Daoy (cell line): ENCODE measurements at places on chromosomes 1 and 21.

GRCh38 chr1:119870917-119871596 lies 25.3 kb downstream of the ADAM30 start:
- peak; percentile 87 for DNase-seq

GRCh38 chr1:189693140-189693539 lies 784.5 kb downstream of the BRINP3 start:
- no peak for DNase-seq

DNA sequence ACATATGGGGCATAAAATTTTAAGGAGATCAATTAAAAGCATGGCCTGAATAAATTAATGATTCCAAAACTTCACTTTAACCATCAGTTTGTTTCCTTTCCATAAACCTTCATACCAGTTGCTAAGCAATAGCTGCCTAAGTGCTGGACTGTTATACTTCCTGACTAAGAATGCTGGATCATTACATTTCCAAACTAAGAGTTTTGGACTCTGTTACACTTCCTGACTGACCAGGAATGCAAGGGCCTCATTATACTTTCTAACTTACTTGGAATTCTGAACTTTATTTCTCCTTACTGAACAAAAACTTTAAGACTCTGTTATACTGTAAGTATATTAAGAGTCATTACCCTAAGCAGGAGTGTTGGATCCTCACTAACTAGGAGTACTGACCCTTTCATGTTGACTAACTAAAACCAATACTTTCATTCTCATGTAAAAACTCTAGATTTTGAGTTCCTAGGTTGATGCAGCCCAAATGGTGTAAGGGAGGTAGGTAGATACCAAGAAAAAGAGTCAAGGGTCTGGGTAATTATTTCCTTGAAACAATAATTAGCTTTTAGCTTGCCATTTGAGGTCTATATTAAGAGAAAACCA lies 118.2 kb downstream of the FAF1 start:
- no peak for DNase-seq

DNA sequence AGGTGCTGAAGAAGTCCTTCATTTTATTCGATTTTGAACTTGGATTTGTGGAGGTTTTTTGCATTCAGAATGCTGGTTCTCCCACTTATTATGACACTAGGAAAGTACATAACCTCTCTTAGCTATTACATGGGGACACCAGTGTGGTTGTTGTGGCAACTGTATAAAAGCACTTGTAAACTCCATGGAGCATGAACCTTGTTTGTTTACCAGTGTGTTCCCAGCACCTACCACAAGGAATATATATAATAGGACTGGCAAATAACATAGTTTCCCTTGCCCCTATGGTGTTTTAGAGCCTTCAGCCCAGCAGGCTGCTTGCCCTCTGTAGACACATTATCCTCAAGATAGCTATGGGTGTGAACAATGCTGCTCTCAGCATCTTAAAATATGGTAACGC lies 43.1 kb downstream of the RASSF5 start:
- no peak for DNase-seq

DNA sequence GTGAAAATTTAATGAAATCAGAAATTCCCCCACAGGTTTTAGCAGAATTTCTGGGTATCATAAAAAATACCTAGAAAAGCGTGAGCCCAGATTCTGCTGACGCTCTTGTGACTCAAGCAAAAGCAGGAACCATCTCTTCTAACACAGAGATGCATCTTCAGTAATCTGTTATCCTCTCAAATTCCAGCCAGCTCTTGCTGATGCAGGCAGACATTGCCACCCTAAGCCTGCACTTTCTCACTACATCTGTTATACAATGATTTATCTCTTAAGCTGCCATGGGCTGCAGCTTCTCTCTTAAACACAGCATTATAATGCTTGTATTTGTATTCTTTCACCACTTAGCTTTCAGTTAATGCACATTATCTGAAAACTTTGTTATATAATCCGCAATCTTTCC lies 113.0 kb upstream of the RGS1 start:
- DNase-seq, result no peak

- DNase-seq, result no peak
Measured at GRCh38 chr21:45508607-45509565, 33.4 kb downstream of the SLC19A1 start.

GRCh38 chr1:230797942-230798365 lies 50.8 kb downstream of the CAPN9 start:
- peak; percentile 49 for DNase-seq

- DNase-seq, result no peak
Measured at GRCh38 chr1:41629141-41629540, 144.7 kb upstream of the EDN2 start.

- DNase-seq, result no peak
Measured at GRCh38 chr21:36835383-36835795, 131.1 kb downstream of the HLCS start.

GRCh38 chr1:117616967-117617366 lies 11.1 kb downstream of the TENT5C start:
- no peak for DNase-seq

DNA sequence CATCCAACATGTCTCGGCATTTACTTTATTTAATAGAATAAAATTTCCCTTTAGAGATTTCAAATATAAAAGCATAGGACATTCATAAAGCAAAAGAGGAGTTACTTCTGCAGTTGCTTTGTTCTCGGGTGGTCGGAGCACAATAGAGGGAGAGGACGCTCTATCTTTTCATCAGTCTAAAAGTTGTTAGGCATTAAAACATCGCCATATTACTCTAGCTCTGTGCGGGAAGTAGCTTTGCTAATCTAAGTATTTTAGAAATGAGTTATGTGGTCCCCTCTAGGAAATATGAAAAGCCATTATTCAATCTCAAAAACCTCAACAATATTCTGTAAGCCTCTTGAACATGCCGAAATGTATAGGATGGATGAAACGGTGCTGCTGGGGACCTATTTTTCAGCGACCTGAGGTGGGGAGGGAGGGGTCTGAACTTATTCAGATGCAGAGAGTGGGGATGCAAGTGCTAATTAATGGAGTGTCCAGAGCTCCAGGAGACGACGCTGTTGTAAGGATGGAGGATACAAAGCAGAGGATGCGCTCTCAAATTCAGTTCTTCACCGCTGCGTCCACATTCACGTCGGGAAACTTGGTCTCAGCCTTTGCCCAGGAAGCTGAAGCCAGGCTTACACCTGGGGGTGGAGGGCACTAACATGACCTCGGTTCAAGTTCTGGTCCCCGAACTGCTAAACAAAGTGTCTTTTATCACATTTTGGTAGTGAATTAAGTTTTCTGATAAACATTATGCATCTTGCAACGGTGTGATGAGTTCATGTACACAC lies 6.3 kb downstream of the CDKN2C start:
- peak; percentile 22 for DNase-seq

DNA sequence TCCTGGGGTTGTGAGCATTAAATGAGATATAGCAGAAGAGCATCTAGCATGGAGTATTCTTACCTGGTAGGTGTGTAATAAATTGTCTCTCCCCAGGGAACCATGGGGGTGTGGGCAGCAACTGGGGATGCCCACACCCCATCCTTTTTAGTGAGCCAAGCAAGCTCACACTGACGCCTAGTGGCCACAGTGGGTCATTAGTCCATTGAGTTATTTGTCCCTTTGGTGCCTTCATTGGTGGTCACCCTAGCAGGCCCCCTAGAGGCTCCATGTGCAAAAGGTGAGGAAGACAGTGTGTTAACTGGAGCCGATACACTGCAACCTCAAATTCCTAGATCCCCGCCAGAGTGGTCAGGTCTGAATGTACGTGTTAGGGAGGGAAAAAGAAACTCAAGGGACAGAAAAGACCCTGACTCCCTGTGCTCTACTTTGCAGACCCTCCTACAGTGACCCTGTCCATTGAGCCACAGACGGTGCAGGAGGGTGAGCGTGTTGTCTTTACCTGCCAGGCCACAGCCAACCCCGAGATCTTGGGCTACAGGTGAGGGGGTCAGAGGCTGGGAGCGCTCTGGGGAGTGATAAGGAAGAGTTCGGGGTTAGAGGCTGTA lies 93.3 kb upstream of the CD1D start:
- DNase-seq, result peak; percentile 81

- peak; percentile 70 for DNase-seq
Measured at GRCh38 chr1:226656601-226657277, 82.3 kb downstream of the ITPKB start.

DNA sequence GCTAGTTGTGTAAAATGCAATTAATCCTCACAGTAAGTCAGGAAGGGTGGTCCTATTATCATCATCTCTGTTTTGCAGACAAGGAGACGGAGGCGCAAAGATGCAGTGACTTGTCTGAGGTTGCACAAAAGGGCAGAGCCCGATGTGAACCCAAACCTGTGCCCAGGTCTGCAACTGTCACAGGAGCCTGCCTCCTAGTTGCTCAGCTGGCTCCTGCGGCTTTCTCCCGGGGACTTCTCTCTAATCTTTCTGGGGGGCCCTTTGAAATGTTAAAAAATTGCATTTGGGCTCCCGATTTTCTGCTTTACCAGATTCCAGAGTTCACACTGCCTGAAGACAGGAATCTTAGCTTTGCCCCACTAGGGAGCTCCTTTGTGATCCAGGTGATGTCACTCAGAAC lies 9.4 kb downstream of the CNR2 start:
- DNase-seq, result no peak

GRCh38 chr1:184755226-184756065 lies 788 bp upstream of the EDEM3 start:
- peak; percentile 43 for DNase-seq

- DNase-seq, result no peak
Measured at GRCh38 chr1:43970911-43971310, 1.1 kb downstream of the DPH2 start.

DNA sequence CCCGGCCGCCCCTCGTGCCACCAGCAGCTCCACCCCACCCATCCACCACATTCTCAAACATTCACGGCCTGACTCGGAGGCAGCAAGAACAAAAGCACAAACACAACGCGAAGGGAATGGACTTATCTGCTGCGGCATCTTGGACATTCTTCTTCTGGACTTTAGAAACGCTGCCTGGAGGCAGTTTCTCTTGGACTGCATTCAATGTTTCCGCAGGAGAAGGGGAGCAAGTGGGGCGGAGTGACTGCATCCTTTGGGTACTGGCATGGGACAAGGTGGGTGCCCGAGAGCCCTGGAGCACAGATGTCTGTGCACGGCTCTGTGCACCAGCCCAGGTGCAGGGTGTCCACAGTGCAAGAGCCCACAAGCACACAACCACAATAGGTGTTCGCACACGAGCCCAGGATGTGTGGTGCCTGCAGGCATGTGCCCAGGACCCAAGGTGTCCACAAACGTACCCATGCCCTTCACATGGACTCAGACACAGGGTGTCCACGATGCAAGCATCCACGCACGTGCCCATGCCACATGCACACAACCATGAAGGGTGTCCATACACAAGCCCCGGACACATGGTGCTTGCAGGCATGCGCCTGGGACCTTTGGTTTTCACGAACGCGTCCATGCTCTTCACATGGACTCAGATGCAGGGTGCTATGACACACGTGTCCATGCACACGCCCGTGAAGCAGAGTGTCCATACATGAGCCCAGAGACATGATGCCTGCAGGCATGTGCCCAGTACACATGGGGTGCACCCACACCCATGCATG lies 53.6 kb downstream of the WNT9A start:
- peak; percentile 1 for DNase-seq

- no peak for DNase-seq
Measured at GRCh38 chr1:230058626-230059025, 8.4 kb upstream of the GALNT2 start.

- DNase-seq, result no peak
Measured at GRCh38 chr1:41328001-41328615, 33.1 kb upstream of the FOXO6 start.

GRCh38 chr1:21244154-21244553 lies 46.1 kb downstream of the ECE1 start:
- no peak for DNase-seq

DNA sequence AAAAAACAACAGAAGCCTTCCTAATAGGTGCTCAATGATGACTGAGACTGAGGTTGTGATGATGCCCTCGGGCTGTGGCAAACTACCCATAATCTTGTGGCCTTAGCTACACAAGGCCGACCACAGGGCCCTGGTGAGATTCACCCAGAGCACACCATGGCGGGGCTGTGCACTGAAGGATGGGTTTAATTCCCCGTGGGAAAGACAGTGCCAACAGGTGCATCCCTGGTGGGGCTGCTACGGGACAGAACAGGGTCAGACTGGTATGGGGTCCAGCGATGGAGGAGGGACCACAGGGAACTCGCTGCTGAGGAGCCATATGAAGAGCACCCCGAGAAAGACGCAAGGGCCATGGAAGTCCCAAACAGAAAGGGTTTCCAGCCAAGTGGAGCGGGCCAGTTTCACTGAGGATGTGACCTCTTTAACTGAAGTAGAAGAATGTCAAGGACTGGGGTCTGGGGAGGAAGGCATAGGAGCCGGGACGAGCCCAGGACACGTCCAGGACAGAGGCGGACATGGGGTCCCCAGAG lies 21.3 kb downstream of the PRDM15 start:
- no peak for DNase-seq

- DNase-seq, result no peak
Measured at GRCh38 chr1:1779320-1779675, 1.0 kb upstream of the NADK start.

- no peak for DNase-seq
Measured at GRCh38 chr1:181985936-181986906, 75.3 kb downstream of the ZNF648 start.

GRCh38 chr1:161200992-161201835 lies 953 bp upstream of the NDUFS2 start:
- peak; percentile 81 for DNase-seq

DNA sequence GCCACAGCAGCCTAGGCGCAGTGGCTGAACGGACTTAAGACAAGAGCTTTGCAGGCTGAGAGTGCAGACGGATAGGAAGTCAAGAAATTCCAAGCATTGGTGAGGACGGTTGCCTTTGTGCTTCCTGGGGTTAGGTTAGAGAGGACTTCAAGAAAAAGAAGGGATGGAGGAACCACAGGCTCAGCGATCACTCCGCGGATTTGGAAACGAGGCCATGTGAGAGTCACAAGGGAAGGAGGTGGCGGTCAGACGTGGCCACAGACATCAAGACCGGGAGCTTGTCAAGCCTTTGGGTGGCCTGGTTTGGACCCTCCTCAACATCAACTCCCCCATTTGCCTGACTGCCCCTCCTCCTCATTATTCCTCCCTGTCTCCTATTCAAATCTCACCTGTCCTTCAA lies 62.3 kb downstream of the NID1 start:
- DNase-seq, result no peak

DNA sequence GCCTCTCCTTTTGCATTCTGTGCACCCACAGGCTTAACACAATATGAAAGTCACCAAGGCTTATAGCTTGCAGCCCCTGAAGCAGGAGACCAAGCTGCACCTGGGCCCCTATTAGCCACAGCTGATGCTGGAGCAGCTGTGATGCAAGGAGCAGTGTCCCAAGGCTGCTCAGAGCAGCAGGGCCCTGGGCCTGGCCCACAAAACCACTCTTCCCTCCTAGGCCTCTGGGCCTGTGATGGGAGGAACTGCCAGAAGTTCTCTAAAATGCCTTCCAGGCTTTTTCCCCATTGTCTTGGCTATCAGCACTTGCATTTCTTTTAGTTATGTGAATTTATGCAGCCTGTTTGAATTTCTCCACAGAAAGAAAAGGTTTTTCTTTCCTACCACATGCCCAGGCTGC lies 89.5 kb upstream of the KCTD3 start:
- no peak for DNase-seq

GRCh38 chr1:158328426-158328825 lies 2.9 kb downstream of the CD1B start:
- DNase-seq, result no peak

- no peak for DNase-seq
Measured at GRCh38 chr1:17027403-17027802, 15.7 kb upstream of the ATP13A2 start.
